ENCODE measurements at places on chromosomes 13 and 19.
A peak's percentile ranks its signal among the peaks of the same experiment; 100 is the strongest.

DNA sequence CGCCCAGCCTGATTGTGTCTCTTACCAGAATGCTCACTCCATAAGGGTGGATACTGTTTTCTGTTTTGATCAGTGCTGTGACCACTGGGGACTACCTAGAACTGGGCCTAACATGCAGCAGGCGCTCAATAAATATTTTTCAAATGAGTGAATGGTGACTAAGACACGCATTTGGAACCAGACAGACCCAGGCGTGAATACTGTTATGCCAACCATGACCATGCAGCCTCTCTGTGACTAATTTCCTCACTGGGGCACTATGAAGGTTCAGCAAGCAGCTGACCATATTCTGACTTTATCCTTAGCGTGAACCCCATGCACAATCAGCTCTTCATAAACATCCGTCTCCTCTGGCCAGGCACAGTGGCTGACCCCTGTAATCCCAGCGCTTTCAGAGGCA is 13.0 kb upstream of the SPC24 start:
- DNase-seq, result peak; percentile 99

- no peak for DNase-seq
Measured at GRCh38 chr19:47755762-47756626, 10.6 kb downstream of the NOP53 start.

GRCh38 chr13:97076898-97077297 is 82.6 kb upstream of the OXGR1 start:
- DNase-seq, result peak; percentile 14

DNA sequence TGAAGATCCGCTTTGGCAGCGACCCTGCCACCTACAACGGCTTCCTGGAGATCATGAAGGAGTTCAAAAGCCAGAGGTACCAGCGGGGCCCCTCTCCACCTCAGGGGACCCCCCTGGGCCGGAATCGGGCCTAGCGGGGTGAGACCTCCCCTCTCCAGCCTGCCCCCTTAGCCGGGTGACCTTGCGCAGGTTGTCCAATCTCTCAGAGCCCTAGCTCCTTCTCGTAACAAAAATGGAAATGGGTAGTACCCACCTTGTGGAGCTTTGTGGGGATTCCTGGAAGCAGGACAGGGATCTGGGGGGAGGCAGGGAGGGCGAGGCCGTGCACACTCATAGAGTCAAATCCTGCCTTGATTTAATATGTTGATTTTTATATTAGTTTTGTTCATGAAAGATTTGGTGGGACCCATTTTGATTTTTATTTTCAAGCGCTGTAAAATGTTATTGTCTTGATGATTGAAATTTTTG is 658 bp downstream of the SIN3B start:
- DNase-seq, result no peak

DNA sequence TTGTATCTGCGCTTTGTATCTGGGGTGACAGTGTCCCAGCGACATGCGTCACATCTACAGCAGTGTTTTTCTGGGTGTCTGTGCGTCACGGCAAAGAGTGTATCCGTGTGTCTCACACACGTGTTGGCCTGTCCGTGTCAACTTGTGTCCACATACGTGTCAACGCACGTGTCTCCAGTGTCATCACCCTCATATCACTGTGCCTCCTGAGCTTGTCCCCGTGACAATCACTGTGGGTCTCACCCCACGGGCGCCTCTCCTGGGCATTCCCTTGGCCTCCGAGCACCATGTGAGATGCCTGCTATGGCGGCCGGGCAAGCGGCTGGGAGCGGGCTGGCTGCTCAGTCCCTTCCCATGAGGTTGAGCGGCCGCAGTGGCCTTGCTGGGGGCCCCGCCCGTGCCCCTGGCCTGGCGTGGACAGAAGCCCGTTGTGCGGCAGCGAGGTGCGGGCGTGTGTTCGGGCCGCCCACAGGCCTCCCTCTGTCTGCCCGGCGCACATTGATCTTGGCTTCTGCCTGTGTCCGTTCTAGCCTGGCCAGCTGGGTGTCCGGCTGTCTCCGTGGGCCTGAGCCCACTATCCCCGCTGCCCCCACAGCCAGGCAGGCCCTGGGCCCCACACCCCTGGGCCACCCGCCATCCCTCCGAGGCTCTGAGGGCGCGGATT is 6.4 kb downstream of the NFIX start:
- DNase-seq, result peak; percentile 52

GRCh38 chr13:61144834-61145593 is 270.6 kb downstream of the PCDH20 start:
- DNase-seq, result no peak

GRCh38 chr19:46714444-46715106 is 2.3 kb downstream of the PRKD2 start:
- no peak for DNase-seq

All from fibroblast of mammary gland (primary cell).